ENCODE measurements at places on chromosomes 2 and 18. TPM values are rescaled to one million over a fixed set of nuclear protein-coding genes. Genes with fewer than 3 reads are reported as not detected.

DNA sequence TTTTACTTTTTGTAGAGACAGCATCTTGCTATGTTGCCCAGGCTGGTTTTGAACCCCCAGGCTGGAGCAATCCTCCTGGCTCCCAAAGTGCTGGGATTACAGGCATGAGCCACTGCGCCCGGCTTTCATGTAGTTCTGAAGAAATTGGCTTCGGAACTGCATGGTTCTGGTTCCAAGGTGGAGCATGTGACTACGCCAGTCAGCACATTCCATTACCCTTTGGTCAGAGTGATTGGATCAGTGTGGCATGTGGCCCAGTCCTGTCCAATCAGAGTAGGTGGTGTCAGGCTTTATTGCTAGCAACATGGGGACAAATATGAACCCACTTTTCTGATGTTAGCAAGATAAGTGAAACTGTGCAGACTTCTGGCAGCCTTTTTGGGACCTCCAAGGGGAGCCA, 16.3 kb upstream of the ATOH8 start:
- DNase-seq, result no peak
- no peak overlapping the region for H3K4me3 ChIP-seq
- peaks cover 5% of the 10 kb centered on the region for H3K27me3 ChIP-seq
- no peaks in the 10 kb centered on the region for H3K36me3 ChIP-seq
- no peaks in the 10 kb centered on the region for H3K4me1 ChIP-seq

GRCh38 chr18:4394700-4395099, 60.4 kb downstream of the DLGAP1 start:
- H3K4me3 ChIP-seq, result no peak overlapping the region
- H3K4me1 ChIP-seq, result no peaks in the 10 kb centered on the region
- H3K36me3 ChIP-seq, result no peaks in the 10 kb centered on the region
- H3K27me3 ChIP-seq, result no peaks in the 10 kb centered on the region
- DNase-seq, result no peak

GRCh38 chr2:28442328-28442727, 49.7 kb downstream of the FOSL2 start:
- H3K36me3 ChIP-seq, result no peaks in the 10 kb centered on the region
- no peak overlapping the region for H3K27ac ChIP-seq
- DNase-seq, result no peak
- H3K4me3 ChIP-seq, result no peak overlapping the region
- no peaks in the 10 kb centered on the region for H3K27me3 ChIP-seq

DNA sequence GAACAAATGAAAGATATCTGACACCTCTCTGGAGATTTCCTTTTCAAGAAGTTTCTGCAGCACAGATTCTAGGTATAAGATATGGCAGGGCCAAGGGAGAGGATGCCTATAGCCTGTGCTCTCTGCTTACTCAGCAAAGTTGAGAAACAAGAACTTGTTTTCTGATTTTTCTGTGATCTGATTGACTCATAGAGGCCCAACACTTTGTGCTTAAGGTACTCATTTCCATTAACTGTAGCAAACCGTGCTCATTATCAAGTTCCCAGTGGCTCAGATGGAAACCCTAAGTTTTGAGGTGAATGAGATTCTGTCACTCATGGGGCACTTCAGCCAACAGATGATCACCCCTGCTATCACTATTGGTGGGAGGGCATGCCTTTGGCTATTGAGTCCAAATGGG, 124.3 kb downstream of the SP100 start:
- no peak overlapping the region for H3K27ac ChIP-seq
- H3K36me3 ChIP-seq, result peaks cover 37% of the 10 kb centered on the region
- DNase-seq, result no peak
- no peak overlapping the region for H3K4me3 ChIP-seq
- no peaks in the 10 kb centered on the region for H3K27me3 ChIP-seq

GRCh38 chr18:58977223-58977622, 112.5 kb downstream of the ZNF532 start:
- no peak overlapping the region for H3K4me3 ChIP-seq
- DNase-seq, result no peak
- no peaks in the 10 kb centered on the region for H3K27me3 ChIP-seq
- H3K4me1 ChIP-seq, result no peaks in the 10 kb centered on the region
- H3K27ac ChIP-seq, result no peak overlapping the region

DNA sequence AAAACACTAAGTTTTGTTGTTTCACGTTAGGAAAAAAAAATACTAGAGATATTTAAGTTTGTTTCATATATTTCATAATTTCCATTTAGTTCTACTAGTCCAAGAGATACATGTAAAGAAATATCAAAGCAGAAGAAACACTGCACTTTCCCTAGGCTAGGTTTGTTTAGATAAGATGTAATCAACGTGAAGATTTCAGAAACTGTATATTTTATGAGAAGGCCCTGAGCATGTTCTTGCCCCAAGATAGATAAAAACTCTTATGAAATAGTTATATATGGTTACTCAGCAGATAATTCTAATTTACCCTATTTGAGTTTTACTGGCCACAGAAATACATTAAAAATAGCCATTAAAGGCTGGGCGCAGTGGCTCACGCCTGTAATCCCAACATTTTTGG, 143.6 kb upstream of the CBLN2 start:
- no peak overlapping the region for H3K27ac ChIP-seq
- H3K4me1 ChIP-seq, result no peaks in the 10 kb centered on the region
- H3K4me3 ChIP-seq, result no peak overlapping the region
- DNase-seq, result no peak
- H3K27me3 ChIP-seq, result no peaks in the 10 kb centered on the region

- no peak for DNase-seq
- H3K27ac ChIP-seq, result no peak overlapping the region
- H3K4me1 ChIP-seq, result no peaks in the 10 kb centered on the region
- H3K27me3 ChIP-seq, result no peaks in the 10 kb centered on the region
Measured at GRCh38 chr18:57595347-57595746, 8.8 kb upstream of the FECH start.

DNA sequence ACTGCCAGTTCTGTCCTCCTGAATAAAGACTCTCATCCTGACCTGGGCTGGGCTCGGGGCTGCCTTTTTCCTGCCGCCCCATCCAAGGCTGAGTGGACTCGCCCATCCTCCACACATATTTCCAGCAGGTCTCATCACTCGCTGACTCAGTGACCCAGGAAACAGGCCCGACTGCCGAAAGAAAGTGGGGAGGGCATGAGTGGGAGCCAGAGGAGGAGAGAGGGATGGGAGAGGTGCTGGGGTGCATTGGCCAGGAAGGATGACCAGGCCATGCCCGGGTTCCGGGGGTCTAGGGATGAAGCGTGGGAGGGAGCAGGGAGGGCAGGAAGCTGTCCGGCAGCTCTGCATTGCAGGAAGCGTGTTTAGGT, 66.7 kb downstream of the TWIST2 start:
- DNase-seq, result no peak
- no peak overlapping the region for H3K27ac ChIP-seq
- H3K4me1 ChIP-seq, result no peaks in the 10 kb centered on the region
- H3K36me3 ChIP-seq, result no peaks in the 10 kb centered on the region
- H3K4me3 ChIP-seq, result no peak overlapping the region

- no peak overlapping the region for H3K27ac ChIP-seq
- H3K36me3 ChIP-seq, result peaks cover 53% of the 10 kb centered on the region
- no peak overlapping the region for H3K4me3 ChIP-seq
- no peaks in the 10 kb centered on the region for H3K4me1 ChIP-seq
Measured at GRCh38 chr2:151475071-151475470, 65.4 kb downstream of the RIF1 start.

DNA sequence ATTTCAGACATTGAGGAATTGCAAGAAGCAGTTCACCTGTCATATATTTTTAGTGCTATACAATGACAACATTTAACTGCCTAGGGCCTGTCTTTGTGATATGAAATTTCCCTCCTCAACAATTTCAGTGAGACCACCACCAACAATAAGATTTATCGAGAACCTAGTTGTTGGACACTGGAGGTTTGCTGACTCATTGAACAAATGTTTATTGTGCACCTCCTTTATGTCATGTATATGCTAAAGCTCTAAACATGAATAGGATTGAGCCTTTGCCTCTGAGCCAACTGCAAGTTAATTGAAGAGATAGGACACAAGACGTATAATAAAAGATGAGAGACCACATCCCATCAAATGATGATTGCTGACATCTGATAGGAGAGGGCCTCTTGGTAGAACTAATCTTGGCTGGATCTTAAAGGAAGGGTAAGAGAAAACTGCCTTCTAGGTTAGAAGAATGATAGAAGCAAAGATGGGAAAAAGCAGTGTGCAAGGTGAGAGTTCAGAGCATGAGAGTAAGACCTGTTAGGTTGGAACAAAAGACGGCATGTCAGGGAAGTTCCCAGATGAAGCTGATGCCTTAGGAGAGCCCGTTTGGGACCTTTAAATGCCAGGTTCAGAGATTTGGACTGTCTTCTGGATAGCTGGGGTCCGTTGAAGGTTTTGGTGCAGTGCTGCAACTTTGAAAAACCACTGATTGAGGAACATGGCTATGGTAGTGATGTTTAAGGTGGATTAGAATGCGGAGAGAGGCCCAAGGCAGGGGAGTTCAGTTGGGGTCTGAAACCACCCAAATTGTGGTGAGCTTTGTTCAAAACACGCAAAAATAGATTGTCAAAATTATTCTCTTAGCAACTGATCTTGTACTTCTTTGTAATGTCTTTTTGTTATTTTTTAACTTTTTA, 133.0 kb upstream of the EML6 start:
- no peaks in the 10 kb centered on the region for H3K36me3 ChIP-seq
- no peaks in the 10 kb centered on the region for H3K27me3 ChIP-seq
- peak overlapping the region; percentile 66 for H3K27ac ChIP-seq
- DNase-seq, result no peak
- peak overlapping the region; percentile 64 for H3K4me3 ChIP-seq

DNA sequence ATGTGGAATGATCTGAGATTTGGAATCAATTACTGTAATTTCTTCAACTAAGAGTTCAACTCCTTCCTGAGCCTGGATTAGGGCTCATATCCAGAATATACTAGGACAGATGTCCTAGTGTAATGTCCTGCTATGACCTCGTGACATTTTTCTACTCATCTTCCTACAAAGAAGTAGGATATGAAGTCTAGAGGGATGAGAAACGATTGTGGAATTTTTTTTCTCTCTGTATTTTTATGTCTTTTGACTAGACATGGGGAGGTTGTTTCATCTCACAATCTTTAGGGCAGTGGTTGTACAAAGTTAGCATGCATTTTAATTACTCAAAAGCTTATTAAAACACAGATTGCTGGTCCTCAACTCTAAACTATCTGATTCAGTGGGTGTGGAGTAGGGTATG, 203.0 kb downstream of the PARD3B start:
- H3K36me3 ChIP-seq, result no peaks in the 10 kb centered on the region
- no peaks in the 10 kb centered on the region for H3K27me3 ChIP-seq
- H3K4me3 ChIP-seq, result no peak overlapping the region
- no peak overlapping the region for H3K27ac ChIP-seq

DNA sequence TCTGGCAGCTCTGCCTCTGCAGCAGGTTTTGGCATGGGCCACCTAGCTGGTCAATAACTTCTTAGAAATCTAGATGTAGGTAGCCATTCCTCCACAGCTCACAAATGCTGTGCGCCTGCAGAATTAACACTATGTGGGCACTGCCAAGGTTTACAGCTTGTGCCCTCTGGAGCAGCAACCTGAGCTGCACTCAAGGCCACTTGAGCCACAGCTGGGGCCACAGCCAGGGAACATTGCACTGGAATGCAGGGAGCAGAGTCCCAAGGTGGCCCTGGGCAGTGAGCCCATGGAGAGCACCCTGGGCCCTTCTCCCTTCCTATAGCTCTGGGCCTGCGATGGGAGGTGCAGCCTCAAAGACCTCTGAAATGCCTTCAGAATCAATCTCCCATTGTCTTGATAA, 365.3 kb downstream of the SATB2 start:
- no peaks in the 10 kb centered on the region for H3K36me3 ChIP-seq
- no peaks in the 10 kb centered on the region for H3K27me3 ChIP-seq
- no peak for DNase-seq
- H3K4me3 ChIP-seq, result no peak overlapping the region
- H3K27ac ChIP-seq, result no peak overlapping the region
- no peaks in the 10 kb centered on the region for H3K4me1 ChIP-seq

- H3K27ac ChIP-seq, result no peak overlapping the region
- H3K4me1 ChIP-seq, result no peaks in the 10 kb centered on the region
- H3K4me3 ChIP-seq, result no peak overlapping the region
- H3K27me3 ChIP-seq, result peaks cover 9% of the 10 kb centered on the region
- no peaks in the 10 kb centered on the region for H3K36me3 ChIP-seq
Measured at GRCh38 chr2:26685989-26686839, 6.3 kb upstream of the KCNK3 start.

C2orf78 gene
- not detected for polyA plus RNA-seq

CNGA3 gene
- polyA plus RNA-seq, result not detected

BARD1 gene
- 12.1 TPM for polyA plus RNA-seq

OTOS gene
- not detected for polyA plus RNA-seq

MEIS1 gene
- polyA plus RNA-seq, result not detected

KCTD1 gene
- polyA plus RNA-seq, result 0.14 TPM

AMER3 gene
- polyA plus RNA-seq, result not detected
